ENCODE measurements at places on chromosomes 3 and 15. TPM values are rescaled to one million over a fixed set of nuclear protein-coding genes. Genes with fewer than 3 reads are reported as not detected.
A peak's percentile ranks its signal among the peaks of the same experiment; 100 is the strongest.

ISL2 gene
- 1.4 TPM for total RNA-seq

GRCh38 chr15:50377867-50378751, 23.1 kb upstream of the GABPB1 start:
- DNase-seq: no peak

COX17 gene
- total RNA-seq: 16.9 TPM

DNA sequence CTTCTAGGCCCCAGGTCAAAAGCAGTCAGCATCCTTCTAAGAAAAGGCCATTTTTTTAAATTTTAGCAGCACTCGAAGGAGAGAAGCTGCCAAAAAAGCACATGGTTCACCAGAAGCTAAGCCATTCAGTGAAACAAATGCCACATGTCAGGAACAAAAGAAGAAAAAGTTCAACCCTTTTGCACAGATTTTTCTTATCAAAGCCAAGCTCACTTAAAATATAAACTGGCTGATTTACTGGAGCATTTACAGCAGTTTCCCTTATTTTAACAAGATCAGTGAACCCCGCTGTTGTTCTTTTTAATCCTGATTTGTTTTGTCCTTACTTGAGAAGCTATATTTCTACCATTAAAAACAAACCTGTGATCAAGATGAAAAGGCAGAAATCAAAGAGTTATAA, 46.5 kb upstream of the SYNPR start:
- no peak for DNase-seq

DNA sequence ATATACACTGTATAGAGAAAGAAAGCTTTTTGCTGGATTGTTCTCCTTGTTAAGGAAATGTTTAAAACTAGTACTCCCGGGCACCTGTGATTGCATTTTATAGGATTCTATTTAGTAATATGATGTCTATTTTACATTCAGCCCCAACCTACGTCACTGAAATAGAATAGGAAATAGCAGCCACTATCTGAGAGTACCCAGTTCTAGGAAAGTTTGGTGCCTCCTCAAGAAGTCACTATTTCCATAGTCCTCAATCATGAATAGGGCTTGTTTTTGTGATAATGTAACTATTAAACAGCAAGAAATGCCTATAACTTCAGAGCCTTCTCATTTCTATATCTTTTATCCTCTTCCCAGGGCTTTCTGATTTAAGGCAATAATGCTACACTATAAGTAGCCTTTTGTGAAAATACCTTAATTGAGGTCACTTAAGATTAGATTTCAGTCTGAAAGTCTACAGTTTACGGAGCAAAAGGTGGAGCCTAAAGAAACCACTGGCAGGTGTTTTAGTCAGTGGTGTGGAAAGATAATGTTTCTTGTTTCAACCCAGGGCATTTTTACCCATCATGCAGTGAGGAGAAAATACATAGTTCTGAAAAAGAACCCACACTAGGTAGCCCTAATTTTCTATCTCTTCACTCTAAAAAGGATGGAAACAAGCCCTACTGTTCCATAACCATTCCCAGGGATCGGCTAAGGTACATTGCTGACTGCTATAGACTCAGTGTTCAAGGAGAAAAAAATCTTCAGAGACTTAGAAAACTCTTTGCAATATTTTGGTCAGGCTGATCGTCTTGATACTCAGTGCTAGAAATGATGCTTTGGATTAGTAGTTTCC, 38.7 kb downstream of the TIGIT start:
- DNase-seq: no peak

FBLN2 gene
- 10.5 TPM for total RNA-seq

KCNAB1 gene
- not detected for total RNA-seq

DNA sequence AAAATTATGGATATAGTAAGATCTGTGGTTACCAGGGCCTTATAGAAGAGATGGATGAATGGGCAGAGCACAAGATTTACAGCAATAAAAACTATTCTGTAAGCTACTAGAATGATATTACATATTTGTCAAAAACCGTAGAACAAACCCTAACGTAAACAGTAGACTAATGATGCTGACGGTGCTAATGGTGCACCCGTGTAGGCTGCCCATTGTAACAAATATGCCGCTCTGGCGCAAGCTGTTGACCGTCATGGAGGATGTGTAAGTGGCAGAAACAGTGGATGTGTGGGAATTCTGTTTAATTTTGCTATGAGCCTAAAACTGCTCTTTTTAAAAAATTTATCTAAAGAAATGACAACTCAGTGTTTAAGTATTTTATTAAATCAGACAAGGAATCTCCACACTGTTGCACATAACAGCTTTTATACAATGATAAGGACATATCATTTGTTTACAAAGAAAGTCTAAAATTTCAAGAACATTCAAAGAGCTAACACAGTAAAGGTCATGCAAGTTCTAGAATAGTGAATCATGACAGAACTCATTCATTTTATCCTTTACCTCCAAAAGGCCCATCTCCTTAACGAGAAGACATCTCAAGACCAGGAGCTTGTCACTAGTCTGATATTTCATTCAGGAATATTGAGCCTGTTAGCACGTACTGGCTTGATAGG, 32.8 kb downstream of the TFRC start:
- no peak for DNase-seq

DNA sequence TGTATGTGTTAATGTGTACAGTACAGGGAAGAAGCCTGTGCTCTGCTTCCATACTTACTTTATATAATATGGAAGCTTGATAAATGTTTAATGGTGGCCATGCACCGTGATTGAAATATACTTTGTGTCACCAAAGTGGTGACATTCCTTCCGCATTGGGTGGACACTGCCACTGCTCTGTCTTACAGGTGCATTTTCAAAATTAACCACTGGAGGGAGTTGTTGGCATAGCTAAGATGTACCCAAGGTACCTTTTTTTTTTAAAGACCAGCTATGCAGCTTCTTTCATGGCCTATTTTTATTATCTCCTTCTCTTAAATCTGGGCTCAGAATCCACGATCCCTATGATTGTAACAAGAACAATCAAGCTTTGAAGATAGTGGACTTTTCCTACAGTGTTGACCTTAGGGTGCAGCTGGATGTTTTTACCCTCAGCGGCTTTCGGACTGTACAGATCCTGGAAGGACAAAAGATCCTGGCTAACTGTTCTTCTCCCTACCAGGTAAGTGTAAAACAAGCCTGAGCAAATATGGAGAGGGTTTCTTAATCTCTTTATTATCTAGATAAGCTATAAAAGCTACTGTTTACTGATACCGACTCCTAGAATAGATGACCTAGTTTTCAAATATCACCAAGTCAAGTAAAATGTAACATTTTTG, 21.6 kb upstream of the PAK6 start:
- peak; percentile 61 for DNase-seq

GRCh38 chr3:139548801-139549200, 9.3 kb upstream of the RBP1 start:
- DNase-seq: no peak

BMF gene
- 153 TPM for total RNA-seq

- peak; percentile 28 for DNase-seq
Observed at GRCh38 chr15:32718227-32718820, 520 bp downstream of the GREM1 start.

GRCh38 chr3:114527036-114527644, 233.3 kb downstream of the TIGIT start:
- DNase-seq: peak; percentile 25

GRCh38 chr3:126498929-126499328, 18.6 kb downstream of the UROC1 start:
- DNase-seq: no peak

GRCh38 chr3:150033721-150034120, 63.0 kb upstream of the PFN2 start:
- no peak for DNase-seq

GRCh38 chr3:73479325-73479724, 145.4 kb downstream of the PDZRN3 start:
- no peak for DNase-seq

GRCh38 chr3:192408647-192409200, 318.6 kb downstream of the FGF12 start:
- DNase-seq: peak; percentile 39

GRCh38 chr3:24683633-24684384, 189.2 kb upstream of the THRB start:
- peak; percentile 12 for DNase-seq

GRCh38 chr3:150357923-150358607, 50.0 kb upstream of the TSC22D2 start:
- no peak for DNase-seq

THPO gene
- total RNA-seq: 0.28 TPM

- DNase-seq: no peak
Observed at GRCh38 chr3:23723930-23724329, 81.8 kb upstream of the UBE2E1 start.

- no peak for DNase-seq
Observed at GRCh38 chr3:186732169-186732766, 15.1 kb downstream of the KNG1 start.

DNA sequence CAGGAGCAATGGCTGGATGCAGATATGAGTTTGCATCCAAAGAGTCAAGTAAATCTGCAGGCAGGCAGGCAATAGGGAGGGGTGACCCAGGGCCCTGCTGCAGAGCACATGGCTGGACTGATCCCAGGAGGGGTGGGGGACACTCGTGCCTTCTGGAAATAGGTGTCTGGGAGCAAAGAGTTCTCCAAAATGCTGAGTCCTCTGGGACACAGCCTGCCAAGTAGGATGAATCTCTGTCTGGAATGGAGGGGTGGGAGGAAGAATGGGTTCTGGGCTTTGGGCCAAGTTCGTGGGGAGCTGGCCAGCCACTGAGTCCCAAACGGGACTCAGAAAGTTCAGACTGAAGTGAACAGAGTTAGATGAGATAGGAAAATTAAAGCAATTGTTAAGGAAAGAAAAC, 214.5 kb downstream of the MTHFS start:
- no peak for DNase-seq

DNA sequence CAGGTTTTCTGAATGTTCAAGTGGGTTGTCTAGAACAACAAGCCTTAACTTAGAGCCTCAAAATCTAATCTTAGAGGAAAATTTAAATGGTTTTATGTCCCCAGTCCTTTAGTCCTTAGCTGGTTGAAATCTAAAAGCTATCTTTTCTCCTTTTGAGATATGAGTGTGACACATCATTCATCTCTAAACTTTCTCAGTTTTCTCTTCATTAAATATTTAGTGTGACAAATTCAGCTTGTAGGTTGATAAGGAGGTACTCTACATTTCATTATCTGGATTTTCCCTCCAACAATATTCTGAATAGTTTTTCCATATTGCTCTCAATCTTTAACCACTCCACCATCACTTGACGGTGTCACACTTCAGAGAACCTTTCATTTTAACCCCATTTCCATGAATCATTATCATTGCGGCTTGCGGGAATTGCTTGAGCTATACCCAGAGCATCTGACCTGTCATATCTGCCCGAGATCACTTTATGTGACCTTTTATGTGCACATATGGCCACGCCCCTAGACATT, 16.1 kb upstream of the ATP8B4 start:
- DNase-seq: no peak

DNA sequence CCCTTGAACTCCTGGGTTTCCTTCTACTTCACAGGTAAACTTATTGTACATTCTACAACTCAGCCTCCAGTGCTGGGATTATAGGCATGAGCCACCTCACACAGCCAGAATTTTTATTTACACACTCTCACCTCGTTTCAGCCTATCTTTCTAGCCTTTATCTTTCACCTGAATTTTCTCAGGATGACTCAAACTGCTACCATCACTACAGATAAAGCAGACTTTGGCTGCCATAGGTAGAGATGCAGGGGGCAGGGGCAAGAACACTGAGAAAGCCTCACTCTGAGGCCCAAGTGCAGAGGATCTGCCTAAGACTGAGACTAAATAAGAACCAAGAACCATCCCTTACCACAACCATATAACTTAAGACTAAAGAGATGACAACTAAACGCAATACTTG, 59.0 kb downstream of the ETFA start:
- DNase-seq: no peak

DNA sequence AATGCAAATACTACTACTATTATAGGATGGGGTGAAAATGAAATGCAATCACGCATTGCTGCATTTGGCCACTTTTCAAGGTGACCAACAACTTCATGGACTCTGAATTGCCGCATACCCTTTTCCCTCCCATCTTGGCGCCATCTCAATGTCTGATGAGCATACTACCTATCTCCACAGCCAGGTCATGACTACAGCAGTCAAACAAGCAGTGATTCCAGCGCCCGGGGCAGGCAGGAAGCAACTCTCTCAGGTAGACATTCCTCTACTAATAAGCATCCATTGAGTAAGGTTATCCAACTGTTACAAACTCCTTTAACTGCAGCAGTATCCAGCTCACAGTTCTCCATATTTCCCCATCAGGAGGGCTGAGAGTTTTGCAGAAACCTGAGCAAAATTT, 155.4 kb downstream of the ADAMTS17 start:
- no peak for DNase-seq

TMCO5A gene
- total RNA-seq: not detected

DNA sequence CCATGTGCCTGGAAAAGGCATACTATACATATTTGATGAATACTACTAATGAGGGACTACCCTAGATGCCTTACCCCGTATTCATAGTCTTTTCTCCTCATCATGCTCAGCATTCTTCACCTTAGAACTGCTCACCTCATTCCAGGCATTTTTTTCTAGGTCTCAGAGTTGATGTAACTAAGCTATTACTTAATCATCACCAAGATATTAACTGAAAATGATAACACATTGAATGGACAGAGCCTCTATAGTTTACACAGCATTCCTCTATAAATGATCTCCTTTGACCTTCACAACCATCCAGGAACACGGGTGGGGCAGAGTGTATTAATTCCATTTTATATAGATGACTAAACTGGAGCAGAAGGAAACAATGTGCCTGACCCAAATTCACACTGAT, 174.1 kb upstream of the DPH6 start:
- DNase-seq: no peak

- DNase-seq: no peak
Observed at GRCh38 chr3:49844464-49845183, 11.7 kb downstream of the TRAIP start.

GRCh38 chr3:136844724-136845123, 17.3 kb upstream of the NCK1 start:
- DNase-seq: no peak
